ENCODE measurements at places on chromosomes 11 and 22.

DNA sequence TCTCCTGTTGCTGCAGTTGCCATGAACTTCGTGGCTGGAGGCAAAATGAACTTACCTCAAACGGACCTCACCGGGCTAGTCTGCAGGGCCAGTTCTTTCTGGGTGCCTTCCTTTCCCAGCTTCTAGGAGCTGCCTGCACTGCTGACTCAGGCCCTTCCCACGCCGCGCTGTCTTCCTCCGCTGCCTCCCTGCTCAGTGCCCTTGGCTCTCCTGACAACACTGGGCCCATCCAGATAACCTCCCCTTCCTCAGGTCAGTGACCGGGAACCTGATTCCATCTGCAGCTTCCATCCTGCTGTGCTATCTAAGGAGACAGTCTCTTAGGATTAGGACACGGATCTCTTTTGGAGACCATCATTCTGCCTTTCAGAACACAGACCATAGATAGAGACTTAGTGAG lies 19.3 kb downstream of the MOB2 start:
- no peak for DNase-seq

DNA sequence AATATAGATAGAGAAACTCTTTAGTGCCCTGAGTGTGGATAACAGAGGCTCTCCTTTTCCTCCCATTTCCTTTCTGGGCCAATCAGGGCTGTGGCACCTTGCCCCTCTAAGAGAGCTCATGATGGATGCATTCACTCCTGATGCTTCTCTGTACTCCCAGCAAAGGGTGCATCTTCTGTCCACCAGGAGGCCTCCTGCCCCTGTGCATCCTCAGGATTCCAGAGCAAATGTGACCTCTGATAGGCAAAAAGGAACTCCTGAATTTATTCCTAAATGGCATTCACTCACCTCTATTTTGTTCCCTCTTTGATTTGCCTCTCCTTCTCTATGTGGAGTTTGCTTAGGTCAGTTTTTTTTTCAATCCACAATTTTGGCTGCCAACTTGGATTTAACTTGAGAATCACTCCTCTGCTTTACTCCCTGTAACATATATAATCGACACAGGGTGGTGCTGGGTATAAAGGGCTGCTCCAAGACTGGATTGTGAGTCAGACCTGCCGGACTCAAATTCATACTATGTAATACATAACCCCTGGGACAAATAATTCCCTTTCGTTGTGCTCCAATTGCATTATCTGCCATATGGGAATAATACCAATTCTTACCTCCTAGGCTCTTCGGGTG lies 1.1 kb upstream of the MRGPRX4 start:
- no peak for DNase-seq

- DNase-seq = no peak
These were observed 18.9 kb downstream of the MRGPRG start for GRCh38 chr11:3199537-3200295.

DNA sequence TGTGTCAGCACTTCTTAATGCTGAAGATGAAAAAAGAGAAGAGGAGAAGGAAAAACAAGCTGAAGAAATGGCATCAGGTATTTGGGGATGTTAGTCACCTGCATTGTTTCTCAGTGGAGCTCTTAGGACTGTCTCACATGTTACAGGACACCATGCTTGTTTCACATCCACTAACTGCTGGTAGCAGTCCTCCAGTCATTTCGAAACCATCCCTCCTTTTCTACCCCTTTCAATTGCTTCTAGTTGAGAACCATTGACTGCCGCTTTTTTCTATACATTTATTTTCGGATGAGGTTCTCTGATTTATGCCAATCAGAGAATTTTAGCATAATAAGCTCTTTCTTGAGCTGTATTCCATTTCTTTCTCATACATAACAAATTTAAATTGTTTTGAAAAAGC lies 21.5 kb downstream of the BIRC2 start:
- no peak for DNase-seq

- DNase-seq = no peak
These were observed 89.1 kb downstream of the CELSR1 start for GRCh38 chr22:46448333-46448732.

DNA sequence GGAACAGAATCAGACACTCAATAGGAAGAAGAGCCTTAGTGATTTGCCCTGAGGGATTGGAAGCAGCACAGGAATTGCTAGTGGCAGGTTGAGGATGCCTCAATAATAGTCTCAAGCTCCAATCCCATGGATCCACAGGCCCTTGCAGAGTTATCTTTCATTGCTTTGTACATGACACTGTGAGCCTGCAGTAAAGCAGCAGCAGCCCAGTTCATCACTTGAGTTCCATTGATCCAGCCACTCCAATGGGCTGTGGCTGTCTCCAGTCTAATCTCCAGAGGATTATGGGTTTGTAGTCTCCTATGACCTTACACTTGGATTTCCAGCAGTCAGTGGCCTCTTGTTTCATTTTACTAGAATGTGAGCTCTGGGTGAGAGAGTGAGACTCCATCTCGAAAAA lies 45.4 kb downstream of the AAMDC start:
- no peak for DNase-seq

DNA sequence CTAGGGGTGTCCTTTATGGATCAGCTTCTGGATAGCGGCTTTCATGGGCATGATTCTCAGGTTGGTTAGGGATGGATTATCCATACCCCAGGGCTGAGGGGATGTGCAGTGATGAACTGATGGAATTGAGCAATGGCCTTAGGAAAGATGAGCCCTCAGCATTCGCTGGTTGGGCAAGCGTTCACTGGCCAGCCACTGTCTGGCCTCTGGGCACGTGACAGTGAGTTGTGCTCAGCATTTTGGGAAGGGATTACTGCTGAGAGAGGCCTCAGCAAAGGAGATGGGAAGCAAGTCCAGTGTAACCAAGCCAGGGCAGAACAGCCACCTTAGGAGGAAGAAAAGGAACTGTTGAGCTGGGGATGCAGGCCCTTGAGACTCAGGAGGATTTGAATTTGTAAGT lies 17.4 kb downstream of the UBASH3B start:
- DNase-seq = no peak

- no peak for DNase-seq
These were observed 168.2 kb upstream of the CADM1 start for GRCh38 chr11:115672412-115672811.

- no peak for DNase-seq
These were observed 8.8 kb downstream of the FOXR1 start for GRCh38 chr11:118980191-118980881.

GRCh38 chr11:117092951-117093590 lies 5.2 kb downstream of the SIK3 start:
- DNase-seq = no peak

Data from CMK (cell line).